ENCODE measurements at places on chromosomes 2 and 18. TPM values are rescaled to one million over a fixed set of nuclear protein-coding genes. Genes with fewer than 3 reads are reported as not detected.

IL36A gene
- not detected for total RNA-seq

REEP1 gene
- 0.18 TPM for total RNA-seq

EPG5 gene
- 9.1 TPM for total RNA-seq

DSEL gene
- total RNA-seq: 0.07 TPM

CAPN13 gene
- not detected for total RNA-seq

DOCK10 gene
- total RNA-seq: 0.76 TPM

LRP1B gene
- total RNA-seq: not detected

MYCN gene
- total RNA-seq: not detected

DNA sequence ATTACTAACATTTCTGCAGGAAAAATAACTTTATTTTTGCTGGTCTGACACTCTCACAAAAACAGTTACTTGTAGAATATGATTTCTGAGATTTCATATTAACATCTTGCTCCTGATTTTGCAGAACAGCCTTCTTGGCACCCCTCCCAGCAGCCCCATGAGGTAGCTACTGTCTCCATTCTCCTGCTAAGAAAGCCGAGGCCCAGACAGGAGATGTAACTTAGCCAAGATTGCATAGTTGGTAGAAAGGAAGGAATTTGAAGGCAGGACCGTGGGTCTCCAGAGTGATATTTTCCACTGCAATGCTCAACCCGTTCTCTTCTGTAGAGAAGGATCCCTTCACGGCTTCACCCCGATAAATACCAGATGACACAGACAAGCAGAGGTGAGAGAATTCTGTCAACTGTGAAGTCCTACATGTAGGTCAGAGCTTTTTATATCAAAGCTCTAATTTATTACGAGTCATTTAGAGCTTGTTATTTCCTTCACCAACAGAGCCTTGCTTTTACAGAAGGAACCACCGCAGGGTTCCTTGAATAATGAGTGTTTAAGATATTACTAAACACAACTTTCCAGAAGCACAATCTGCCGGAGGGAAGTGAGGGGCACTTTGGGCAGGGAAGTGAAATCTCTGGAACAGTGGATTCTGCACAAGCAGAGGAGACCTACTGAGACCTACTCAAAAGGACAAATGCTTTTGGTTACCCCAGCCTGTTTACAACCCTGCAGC lies 48.0 kb upstream of the MYCN start:
- DNase-seq: no peak

DNA sequence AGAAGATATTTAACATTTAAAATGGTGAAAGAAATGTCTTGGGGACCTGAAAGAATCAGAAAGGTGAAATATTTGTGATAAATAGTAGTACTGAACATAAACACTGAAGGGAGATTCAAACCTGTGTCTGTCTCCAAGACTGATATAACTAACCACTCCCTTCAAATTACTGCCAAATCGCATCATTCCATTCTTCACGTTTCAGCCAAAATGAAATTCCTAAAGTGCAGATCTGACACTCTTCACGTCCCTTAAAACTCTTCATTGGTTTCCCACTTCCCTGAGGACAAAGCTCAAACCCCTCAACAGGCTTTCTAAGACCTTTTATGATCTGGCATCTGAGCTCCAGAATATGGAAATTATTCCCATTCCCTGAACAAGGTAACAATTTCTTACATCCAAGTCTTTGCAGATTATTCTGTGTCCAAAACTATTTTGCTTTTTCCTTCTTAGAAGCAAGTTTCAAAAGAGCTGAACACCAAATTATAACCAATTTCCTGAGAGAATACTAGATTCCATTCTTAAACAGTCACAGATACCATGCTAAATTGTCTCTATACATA lies 18.9 kb downstream of the SLC8A1 start:
- DNase-seq: no peak

GRCh38 chr2:188519136-188519535 lies 227.5 kb downstream of the GULP1 start:
- DNase-seq: no peak

DNA sequence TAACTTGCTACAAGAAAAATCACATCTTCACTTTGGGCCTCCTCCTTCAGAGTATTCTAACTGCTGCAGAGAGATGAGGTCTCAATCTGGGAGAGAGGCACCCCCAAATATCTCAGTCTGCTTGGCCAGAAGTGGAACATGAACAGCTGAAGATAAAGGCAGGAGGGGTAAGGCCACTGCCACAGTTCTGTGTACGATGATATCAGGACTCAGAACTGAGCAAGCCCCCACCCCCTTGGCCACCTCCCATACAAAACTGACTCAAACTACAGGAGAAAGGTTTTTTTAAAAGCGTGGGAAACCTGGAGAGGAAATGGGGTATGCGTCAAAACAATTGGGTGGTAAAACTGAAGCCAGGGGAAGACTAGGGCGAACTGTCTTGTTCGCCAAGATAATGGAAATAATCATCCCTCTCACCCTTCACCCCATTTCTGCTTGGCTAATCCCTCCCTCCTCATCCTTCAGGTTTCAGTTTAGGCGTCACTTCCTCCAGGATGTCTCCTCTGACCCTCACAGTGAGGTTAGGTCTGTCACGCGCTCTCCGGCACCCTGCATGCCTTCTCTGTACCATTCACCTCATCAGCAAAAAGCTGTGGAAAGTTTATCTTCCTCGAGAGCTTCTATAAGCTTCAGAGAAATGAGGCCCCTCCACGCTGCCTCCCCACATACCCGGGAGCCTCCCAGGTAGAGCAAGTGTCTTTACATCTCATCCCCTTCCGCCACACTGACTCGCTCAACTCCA lies 64.4 kb downstream of the SFXN5 start:
- no peak for DNase-seq

GRCh38 chr2:70939001-70939838 lies 3.5 kb downstream of the ATP6V1B1 start:
- no peak for DNase-seq

DNA sequence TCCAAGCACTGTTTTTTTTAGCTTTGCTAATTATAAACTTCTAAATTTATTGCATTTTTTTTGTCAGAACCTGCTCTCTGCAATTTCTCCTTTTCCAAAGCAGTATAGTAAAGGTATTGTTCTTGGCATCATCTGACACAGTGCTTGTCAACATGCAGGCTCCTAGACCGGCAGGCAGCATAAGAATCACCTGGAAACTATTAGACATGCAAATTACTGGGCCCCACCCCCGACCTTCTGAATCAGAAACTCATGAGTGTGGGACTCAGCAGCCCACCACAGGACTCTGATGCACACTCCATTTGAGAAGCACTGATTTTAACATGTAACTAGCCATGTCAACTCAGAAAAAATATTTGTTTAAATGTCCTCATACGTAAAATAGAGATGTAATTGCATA lies 551.1 kb upstream of the CELF4 start:
- no peak for DNase-seq

DNA sequence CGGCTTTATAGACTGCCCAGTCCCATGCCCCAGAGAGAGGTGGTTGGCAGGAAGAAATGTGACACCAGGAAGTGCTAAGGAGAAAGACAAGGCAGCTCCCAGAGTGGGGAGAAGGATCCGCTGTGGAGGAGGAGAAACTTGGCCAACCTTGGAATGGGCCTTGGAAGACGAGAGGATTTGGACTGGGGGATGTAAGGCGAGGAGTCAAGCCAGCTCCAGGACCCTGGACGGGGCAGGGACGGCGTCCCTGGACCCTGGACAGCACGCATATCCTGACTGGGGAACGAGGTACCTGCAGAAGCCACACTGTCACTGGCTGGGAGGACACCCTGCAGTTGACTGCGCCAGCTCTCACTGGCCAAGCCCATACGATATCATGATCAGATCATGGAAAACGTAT lies 153.4 kb downstream of the BCL2 start:
- DNase-seq: no peak

DNA sequence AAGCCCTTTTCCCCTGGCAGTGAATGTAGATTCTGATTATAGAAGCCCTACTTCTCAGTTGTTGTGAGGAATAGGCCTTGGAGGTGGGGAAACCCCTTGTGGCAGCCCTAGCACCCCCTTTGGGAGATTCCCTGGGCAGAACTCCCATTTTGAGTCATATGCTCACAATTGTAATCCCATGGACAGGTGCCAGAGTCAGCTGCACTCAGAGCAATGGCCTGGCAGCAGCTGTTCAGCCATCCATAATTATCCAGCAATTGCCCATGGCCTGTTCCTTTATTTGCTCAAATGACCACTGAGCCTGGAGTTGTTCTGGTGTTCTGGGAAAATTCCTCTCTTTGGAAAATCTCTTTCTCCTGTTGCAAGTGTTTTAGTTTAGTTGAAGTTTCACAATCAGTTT lies 71.7 kb downstream of the PTRHD1 start:
- DNase-seq: no peak

DNA sequence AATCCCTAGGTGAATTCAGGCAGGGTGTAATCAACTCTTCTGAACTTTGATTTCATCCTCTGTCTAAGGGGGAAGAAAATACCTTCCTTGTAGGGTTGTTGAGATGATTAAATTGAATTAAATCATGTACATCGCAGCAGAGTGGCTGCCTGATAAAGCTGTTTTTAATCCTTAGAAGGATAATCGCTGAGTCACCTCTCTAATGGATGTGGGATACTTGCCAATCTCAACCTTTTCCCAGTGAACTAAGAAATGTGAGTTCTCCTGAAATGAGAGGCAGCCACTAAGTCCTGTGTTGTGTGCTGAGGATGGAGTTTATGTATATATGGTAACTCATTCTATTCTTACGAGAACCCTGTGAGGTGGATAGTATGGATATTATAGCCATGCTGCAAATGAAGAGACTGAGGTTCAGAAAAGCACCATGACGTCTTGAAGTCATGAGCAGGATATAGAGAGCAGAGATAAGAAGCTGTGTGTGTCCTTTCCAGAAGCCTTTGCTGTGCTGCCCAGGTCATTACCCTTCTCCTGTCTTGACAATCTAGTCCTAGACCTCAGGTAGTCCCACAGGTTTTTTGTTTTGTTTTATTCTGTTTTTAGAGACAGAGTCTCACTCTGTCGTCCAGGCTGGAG lies 93.3 kb downstream of the HNRNPLL start:
- DNase-seq: peak; percentile 65

DNA sequence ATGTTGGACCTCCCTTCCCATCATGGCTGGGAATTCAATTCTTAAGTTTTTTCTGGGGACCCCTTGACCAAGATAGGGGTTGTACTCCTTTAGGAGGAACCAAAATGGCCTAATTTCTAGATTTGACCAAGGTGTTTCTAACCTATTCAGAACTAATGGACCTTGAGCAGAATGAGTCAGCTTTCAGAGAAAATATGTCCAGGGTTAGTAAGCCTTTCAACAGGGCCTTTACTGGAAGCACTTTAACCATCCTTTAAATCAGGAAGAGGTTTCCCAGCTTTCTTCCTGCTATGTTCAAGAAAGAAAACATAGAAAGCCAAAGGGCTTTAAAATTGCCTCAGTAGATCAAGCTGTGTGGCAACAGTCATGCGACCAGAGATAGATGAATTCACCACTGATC lies 1184.9 kb upstream of the ACVR2A start:
- no peak for DNase-seq

GRCh38 chr2:65073879-65074565 lies 17.8 kb downstream of the CEP68 start:
- DNase-seq: no peak

DNA sequence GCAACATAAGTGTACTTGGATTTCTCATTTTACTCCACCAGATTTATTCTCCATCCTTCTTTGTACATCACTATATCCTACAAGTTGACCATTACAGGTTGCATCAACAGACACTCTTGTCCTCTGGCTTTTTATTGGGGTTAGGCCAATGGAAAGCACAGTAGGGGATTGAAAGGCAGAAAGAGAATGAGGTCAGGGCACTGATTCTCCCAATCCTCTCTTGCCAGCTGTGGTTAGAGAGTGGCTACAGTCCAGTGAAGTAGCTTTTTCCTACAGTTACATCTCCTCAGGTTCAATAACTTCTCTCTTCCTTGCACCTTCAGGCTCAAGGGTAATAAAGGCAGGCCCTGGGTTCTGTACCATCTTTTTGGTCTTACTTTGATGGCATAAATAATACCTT lies 20.2 kb upstream of the COL5A2 start:
- DNase-seq: no peak

DNA sequence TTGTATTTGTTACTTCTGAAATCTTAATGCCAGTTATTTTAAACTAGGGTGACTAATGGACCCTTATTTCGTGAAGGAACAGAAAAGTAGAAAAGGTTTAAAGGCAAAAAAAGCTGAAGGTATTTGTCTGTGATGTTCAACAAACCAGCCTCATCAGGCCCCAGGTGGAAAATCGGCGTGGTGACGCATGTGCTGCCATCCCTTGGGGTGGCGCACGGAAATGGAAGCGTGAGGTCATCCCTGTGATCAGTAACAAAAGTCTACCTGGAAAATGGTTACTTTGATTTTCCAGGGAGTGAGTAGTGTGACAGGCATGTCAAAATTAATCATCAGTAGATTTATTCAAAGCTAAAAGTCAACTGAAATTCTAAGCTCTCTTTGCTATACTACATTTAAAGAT lies 313.2 kb downstream of the GBX2 start:
- DNase-seq: no peak

DNA sequence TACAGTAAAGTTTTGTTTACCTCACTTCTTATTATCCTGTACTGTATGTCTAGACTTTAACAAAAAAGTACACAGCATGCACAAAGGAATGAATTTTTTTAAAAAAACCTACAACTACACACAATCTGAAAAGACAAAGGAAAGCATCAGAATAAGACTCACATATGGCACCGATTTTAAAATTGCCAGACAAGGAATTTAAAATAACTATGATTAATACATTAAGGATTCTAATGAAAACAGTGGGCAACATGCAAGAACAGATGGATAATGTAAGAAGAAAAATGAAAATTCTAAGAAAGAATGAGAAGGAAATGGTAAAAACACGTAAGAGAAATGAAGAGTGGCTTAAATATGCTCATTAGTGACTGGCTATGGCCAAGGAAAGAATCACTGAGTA lies 638.2 kb downstream of the FBXO15 start:
- no peak for DNase-seq

DNA sequence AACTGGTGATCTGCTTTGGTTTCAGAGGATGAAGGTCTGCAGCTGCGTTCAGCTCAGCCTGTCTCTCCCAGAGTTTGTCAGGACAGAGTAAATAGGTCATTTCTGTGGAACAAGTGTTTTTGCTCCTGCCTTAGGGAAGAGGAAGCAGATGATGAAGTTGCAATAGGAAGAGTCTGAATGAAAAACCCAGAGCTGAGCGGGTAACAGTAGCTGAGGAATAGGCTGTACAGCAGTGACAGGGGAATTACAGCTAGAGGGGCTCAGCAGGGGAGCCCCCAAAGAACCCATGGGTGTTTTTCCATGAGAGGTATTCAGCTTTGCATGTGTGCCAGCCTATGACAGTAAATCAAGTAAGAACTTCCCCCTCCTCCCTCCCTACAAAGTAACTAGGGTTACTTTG lies 10.3 kb upstream of the CYBRD1 start:
- DNase-seq: no peak

GRCh38 chr2:16228951-16229350 lies 288.6 kb downstream of the MYCN start:
- DNase-seq: no peak

DNA sequence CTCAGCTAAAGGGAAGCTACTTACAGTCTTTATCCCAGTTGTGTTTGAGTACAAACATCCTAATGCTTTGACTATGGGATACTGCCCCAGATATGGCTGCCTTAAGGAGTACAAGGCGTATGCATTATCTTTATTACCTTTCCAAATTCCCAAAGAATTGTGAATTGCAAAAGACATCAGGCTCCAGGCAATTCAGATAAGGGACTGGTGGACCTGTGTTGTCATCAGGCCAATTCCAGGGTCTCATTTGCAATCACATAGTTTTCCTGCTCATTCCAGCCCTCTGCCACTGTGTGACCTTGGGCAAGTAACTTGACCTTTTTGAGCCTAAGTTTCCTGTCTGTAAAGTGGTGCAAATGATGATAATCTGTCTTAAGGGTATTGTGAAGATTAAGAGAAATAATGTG lies 137.5 kb downstream of the FMNL2 start:
- no peak for DNase-seq

All from K562 (cell line).